Brain (organoid and tissue), 16 donors: ENCODE measurements at places on chromosomes 4 and X.
A peak's percentile ranks its signal among the peaks of the same experiment; 100 is the strongest.

DNA sequence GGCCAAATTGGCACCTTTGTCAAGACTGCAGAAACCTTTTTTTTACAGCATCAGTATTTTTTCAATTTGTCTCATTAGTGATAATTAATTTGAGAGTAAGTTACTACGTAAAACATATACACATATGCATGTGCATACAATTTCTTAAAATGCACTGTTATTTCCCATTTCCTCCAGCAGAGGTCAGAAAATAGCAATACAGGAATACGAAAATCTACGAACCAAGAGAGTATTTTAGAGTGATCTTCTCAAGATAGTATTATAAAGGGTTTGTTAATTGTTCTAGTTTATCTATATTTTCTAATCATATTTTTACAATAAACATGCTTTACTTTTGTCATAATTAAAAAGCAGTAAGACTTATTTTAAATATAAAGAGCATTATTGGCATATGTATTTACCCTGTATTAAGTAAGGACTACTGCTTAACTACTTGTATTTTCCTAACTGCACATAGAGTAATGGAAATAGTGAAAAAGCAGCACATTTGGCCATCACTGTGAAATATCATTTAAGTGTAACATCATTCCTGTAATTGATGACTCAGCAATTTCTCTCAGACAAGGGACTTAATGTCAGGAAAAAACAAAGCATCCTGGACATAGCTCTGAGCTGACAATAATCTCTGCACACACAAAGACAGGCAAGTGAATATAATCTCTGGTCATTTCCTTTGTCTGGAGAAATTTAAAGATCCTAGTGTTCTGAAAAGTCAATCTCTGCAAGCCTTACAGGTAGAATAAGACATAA is 45.6 kb downstream of the MAOB start:
- peak; percentile 66 for DNase-seq

DNA sequence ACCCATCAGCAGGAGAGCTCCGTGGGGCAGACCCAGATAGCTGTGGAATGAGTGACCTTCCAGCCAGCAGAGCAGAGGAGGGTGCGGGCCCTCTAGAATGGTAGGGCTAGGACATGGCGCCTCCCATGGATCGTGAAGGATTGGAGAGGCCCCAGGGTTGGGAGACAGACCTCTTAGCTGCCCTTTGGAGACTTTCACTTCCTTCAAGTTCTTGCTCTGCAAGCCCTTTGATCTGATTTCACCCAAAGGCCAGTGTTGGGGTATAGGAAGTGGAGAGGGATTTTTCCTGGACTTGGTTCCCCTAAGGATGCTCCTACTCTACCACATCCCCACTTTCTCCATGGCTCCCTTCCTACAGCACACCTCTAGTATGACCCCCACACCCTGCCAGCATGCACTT is 3.0 kb downstream of the SASH3 start:
- DNase-seq = no peak

DNA sequence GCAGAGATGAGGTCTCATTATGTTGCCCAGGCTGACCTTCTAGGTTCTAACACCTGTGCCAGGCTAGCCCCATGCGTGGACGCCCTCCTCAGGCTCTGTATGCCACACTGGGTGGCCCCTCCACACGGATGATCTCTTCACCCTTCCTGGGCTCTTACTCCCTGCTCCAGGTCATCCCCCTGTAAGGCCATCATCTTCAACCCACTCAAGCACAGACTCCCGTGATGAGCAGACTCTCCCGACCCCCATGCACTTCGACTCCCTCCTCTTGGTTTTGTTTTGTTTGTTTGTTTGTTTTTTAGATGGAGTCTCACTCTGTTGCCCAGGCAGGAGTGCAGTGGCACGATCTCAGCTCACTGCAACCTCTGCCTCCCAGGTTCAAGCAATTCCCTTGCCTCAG is 70.9 kb downstream of the HPRT1 start:
- DNase-seq = no peak

- peak; percentile 30 for DNase-seq
Observed at GRCh38 chr4:56187688-56188087, 199.6 kb downstream of the AASDH start.

GRCh38 chrX:8946563-8946962 is 87.4 kb downstream of the FAM9B start:
- DNase-seq = no peak

DNA sequence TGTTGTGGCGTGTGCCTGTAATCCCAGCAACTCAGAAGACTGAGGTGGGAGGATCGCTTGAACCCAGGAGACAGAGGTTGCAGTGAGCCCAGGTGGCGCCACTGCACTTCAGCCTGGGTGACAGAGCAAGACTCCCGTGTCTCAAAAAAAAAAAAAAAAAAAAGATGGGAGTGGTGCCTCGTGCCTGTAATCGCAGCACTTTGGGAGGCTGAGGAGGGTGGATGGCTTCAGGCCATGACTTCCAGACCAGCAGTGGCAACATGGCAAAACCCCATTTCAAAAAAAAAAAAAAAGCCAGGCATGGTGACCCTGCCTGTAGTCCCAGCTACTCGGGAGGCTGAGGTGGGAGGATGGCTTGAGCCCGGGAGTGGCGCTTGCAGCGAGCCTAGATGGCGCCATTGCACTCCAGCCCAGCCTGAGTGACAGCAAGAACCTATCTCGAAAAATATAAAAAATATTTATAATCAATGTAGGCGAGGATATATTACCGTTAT is 27.0 kb downstream of the EIF2S3 start:
- DNase-seq = peak; percentile 0

DNA sequence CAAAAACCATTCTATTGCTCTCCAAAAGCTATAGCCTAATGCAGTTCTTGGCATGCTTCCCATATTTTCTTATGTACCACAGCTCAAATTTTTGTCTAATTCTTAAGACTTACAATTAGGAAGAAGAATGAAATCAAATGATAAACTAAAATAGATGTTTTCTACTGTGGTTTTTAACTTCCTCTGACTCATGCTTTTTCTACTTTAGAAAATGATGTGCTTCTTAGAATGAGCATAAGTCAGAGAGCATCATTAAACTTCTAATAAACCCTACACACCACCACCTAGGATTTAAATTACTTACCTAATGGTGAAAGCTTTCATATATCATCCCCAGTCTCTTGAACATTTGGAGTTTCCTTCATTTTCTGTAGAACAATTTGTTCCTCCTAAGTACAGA is 217.0 kb upstream of the NDST3 start:
- no peak for DNase-seq
